Testis (tissue), 5 donors: ENCODE measurements at places on chromosomes 7 and 10. TPM values are rescaled to one million over a fixed set of nuclear protein-coding genes. Genes with fewer than 3 reads are reported as not detected.

DNA sequence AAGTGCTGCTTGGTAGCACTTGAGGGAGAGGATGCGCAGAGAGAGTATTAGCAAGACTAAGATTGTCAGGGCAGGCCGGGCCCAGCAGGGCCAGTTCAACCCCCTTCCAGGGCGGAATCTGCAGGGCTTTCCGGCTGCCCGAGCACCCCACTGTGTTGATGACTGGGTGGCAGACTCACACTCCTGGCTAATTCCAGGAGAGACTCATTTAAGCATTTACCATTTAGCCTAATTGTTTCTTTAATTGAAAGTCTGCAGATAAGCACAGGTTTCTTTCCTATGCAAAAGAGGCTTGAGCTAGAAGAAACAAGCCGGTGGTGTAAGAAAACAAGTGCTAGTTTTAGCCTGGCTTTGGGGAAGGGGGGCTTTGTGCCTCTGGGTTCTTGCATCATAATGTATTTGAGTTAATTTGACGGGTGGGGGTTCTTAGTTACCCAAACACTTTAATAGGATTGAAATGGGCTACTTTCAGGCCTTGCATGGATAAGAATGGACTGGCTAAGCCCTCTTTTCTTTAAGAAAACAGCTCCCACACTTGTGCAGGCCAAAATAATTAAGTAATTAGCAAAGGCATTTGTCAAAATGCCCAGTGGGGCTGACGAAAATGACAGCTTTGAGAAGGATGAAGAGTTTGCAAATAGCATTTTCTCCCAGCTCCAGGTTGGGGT lies 201.3 kb downstream of the MYOF start:
- no peak for DNase-seq

DNA sequence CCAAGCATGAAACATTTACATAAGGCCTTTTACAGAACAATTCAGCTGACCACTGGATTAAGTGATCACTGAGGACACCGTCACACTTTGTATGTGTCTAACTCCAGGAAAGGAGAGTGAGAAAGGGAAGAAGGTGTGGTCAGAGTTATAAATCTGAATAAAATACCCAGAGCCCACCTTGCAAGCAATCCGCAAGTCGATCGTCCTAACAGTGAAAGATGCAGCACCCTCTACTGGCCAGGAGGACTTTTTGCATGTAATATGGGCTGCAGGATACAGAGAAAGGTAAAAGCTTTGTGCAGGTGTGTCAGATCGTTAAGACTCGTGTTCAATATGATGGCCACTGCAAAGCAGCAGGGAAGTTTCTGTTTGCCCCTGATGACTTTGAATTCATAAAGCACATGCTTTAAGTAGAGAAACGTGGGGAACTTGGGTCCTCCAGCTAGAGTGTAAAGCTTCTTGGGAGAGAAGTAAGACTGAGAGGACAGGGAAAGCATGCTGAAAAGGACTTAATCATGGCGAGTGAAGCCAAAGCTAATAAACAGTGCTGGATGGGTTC lies 68.5 kb upstream of the BMPER start:
- peak; percentile 40 for DNase-seq

DNA sequence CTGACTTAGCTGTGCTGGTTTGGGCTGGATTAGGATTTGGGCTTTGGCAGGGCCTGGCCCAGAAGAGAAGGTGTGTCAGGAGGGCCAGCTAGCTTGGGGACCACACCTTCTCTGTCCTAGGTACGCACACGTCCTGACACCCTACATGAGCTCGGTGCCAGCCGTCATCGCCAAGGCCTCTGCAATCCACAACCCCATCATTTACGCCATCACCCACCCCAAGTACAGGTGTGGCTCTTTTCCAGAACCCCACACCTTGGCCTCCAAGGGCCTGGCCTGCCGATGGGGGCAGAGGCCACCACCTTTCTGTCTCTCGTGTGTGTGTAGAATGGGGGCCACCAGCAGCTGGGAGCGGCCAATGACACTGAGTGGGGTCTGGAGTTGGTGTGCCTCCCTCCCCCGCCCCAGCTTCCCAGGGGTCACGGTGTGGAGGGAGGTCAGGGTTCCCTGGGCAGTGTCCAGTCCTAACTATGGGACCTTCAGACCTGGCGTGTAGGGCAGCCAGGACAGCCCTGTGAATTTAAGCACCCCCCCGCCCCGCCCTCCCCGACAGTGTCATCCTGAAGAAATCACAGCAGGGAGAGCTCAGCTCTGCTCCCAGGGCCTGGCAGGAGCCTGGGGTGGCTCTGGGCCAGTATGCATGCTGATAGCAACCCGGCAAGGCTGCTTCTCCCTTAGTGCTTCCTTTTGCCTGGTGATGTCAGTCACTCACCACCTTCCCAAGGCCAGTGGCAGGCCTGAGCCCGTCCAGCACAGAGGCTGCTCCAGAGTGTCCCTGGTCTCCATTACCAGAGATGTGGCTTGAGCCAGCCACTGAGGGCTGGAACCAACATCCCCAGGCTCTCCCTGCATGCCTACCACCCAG lies 6.9 kb upstream of the LDB3 start:
- DNase-seq = peak; percentile 88

- no peak for DNase-seq
These were observed 443.7 kb upstream of the LRRN3 start for GRCh38 chr7:110647266-110647665.

GRCh38 chr7:103048833-103049232 lies 25.8 kb downstream of the FBXL13 start:
- DNase-seq = no peak

Gene HACD1
- 14.0 TPM for polyA plus RNA-seq

Gene SYT15B
- 0.37 TPM for polyA plus RNA-seq

Gene BICC1
- polyA plus RNA-seq = 8.7 TPM

Gene KAT6B
- polyA plus RNA-seq = 23.9 TPM

Gene TEX36
- polyA plus RNA-seq = 41.5 TPM
